Activated T-cell treated with anti-CD3 and anti-CD28 coated beads for 4 hours (primary cell): ENCODE measurements at places on chromosomes 11 and 22.

GRCh38 chr11:8065031-8065430 is 16.0 kb upstream of the TUB start:
- DNase-seq, result no peak

DNA sequence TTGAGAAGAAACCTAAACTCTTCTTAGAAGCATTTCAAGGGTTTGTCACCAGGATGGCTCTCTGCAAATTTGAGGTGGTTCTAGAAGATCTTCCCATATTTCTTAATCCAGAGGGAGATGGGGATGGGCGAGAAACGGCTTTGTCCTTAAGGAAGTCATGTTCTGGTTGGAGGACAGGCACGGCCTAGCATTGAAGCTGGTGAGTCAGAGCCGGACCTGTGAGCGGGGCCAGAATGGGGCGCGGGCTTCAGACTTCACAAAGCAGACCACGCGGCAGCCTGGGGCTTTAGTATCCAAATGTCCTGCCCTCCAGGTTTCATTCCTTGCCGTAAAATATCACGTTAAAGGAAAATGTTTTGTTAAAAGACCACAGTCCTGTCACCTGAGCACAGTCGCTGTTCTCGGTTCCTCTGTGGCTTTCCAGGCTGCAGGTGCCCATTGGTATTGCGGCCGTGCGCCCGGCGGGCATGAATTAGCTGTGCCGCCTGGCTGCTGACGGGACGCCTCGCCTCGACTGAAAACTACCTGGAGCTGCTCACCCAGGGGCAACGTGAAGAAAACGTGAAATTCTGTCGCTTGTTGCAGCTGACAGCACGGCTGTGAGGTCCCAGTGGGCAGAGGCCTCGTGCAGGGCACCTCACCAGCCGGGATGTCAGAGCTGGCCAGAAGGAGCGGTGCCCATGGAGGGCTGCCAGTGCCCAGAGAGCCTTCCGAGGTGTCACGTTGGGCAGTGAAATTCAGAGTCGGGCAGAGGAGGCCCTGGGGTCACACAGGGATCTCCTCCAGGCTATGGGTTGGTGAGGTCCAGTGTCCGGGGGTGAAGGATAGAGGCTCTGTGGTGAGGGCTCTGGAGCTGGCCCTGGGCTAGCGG is 59.0 kb downstream of the LRP5 start:
- DNase-seq, result no peak

DNA sequence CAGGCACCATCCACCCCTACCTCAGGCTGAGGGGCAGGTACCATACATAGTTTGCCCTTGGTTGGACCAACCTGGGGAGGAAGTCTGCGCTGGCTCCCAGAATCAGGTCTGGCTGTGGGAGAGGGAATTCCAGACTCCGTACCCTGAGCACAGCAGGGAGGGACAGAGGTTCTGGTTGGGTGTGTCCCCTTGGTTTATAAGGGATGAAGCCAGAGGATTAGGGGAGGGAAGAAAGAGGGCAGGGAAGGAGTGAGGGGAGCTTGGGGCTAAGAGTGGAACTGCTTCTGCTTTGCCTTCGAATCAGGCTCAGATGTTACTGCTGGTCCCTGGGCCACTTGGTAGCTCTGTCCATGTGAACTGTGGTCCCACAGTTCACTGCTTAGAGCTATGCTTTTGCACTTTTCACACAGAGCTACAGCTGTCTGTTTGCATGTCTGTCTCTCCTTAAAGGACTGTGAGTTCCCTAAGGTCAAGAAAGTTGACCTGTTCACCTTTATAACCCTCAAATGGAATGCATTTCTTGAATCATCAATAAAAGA is 9.2 kb downstream of the MMP20 start:
- DNase-seq, result no peak

DNA sequence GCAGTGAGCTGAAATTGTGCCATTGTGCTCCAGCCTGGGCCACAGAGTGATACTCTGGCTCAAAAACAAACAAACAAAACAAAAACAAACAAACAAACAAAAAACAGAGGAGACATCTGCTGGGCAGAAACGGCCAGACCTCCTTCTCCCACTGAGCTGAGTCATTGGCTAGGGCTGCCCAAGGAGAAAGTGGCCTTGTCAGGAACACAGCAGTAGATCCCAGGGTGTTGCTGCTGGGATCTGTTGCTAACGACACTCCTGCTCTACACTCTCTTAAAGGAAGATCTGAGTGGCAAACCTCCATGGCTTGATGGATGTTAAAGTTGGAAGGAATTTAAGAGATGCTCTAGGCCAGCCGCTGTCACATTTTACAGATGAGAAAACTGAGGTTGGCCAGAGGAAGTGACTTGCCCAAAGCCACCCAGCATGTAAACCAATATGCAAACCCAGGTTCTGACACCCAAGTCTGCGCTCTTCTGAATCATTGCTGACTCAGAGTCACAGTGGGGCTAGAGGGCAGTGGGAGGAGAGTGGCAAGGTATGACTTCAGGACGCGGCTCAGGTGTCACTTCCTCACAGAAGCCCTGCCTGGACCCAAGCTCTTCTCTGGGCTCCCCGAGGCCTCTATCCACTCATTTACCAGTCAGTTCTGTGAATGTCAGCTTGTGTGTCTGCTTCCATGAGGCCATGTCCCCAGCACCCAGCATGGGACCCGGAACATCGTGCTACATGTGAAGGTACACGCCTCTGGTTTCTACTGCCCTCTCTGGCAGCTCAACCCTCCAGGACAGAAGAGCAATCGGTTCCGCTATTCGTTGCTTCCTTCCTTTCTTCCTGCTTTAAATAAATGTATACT is 11.3 kb upstream of the GDPD5 start:
- no peak for DNase-seq

DNA sequence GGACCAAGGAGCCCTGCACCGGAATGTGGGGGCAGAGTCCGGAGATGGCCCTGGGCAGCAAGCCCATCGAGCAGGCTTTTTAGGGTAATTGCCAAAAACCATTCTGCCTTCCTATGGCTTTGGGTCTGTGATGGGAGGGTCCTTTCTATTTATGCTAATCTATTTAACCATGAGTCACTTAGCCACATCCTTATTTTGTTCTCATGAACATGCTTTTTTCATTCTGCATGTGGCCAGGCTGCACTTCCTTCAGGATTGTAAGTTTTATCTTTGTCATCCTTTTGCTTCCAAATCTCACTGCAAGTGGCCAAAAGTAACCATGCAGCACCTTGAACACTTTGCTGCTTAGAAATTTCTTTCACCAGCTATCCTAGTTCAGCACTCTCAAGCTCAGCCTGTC is 88.3 kb downstream of the EFCAB6 start:
- DNase-seq, result no peak

DNA sequence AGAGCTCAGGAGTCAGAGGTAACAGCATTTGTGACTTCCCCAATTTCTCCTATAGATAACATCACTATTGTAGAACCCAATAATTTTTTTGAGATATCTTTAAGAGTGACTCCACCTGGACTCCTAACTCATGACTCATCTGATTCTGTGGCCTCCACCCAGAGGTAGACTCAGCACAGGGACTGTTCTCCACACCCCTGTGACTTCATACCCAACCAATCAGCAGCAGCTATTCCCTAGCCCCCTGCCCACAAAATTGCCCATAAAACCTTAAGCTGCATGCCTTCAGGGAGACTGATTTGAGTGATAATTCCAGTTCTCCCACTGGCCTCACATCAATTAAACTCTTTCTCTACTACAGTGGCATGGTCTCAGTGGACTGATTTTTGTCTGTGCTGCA is 475.4 kb upstream of the FAT3 start:
- no peak for DNase-seq

DNA sequence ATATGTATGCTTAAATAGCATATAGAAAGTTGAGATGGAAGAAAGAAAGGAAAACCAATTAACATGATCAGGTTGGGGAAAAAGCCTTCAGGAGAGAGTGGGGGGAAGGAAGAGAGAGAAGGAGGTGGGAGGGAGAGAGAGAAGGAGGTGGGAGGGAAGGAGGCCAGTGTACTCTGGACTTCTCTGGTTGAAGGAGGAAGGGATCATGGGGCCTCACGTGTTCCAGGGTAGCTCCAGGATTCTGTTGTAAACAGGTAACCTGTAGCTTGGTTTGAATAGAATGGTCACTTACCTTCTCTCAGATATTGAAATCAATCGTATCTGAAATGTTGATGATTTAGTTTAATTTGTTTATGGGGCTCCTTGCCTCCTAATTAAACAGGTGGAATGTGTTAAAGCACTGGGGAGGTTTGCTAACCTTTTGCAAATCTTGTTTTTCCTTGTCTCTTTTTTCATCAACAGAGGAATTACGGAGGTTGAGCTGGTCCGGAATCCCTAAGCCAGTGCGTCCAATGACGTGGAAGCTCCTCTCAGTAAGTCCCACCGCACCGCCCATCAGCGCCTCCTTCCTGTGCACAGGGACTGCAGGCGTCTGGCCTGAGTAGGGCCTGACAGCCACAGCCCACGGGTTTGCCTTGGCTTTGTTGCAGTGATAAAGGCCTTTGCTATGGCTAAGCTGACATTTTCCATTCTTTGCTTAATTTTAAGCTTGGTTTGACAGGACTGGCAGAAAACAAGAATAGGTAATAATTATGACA is 115.9 kb downstream of the TBC1D22A start:
- no peak for DNase-seq

DNA sequence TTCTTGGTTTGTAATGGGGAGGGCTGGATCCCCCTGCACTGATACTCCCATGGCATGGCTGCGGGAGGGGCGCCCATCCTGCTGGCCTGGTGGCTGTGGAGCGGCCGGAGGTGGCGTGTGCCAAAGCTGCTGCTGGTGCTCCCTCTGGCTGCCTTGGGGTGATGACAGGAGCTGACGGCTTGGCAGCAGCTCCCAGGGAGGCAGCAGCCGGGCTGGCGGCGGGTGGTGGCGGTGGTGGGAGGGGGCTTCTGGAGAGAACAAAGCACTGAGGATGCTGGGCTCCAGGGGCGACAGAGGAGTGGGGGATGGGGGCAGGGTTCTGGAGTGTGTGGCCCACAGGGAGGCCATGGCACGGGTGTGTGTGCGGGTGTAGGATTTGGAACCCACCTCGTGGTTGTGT is 11.4 kb upstream of the MPPED1 start:
- no peak for DNase-seq

GRCh38 chr22:24515027-24515338 is 19.9 kb downstream of the UPB1 start:
- no peak for DNase-seq

DNA sequence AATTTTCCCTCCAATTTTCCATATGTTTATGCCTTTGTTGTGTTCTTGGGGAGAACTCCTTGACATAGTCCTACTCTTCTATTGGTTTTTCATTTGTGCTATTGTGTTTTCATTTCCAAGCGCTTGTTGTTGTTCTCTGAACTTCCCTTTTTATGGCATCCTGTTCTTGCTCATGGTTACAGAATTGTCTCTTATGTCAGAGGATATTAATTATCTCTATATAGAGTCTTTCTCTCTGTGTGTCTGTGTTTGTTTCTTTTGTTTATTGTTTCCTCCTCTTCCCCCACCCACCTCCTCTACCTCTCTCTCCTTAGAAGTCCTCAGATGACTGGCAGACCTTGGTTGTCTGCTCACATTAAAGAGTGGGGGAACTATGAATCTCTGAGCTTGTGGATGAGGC is 69.9 kb downstream of the HORMAD2 start:
- DNase-seq, result no peak

DNA sequence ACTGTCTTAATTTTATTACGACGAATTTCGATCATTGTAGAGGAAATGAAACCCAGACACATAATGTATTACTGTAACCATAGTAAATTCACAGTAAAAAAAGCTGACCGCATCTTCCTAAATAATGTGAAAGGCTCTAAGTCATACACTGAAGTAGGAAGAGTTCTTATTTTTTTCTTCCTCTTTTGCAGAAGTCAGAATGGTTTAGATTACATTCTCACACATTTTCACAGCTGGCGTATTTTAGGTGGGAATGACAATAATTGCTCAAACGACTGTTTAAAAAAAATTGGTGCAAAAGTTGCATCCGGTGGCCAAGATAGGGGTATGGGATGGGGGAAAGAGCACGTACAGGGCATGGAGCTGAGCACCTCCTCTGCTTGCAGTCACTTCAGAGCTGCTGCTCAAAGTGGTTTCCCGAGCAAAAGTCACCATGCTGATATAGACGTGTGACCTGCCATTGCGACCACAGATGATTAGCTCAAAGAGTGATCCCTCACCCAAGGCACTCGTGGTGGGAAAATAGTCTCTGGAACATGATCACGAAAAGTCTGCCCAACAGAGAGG is 35.3 kb downstream of the MMP13 start:
- DNase-seq, result no peak

GRCh38 chr22:19816372-19817119 is 38.1 kb downstream of the GNB1L start:
- no peak for DNase-seq

- DNase-seq, result no peak
Measured at GRCh38 chr11:130278151-130278550, 36.6 kb downstream of the ZBTB44 start.
